ENCODE measurements at places on chromosomes 5 and 9.

DNA sequence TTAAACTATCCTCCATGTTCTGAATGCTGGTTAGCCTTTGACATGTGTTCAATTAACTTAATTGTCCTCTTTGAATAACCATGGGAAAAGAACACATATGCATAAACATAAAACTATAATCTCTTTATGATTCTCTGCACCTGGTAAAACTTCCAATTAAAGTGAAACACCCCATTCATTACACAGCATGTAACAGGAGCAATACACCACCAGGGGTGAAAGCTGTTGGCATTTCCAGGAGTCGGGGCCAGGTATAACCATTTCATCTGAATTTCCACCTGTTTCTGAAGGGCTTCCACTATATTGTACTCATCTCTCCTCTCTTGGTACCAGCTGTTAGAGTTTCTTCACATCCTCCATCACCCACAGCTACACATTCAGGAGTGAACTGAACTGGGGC lies 303.8 kb downstream of the EDIL3 start:
- DNase-seq, result no peak

- no peak for DNase-seq
These were observed 25.5 kb upstream of the SNCAIP start for GRCh38 chr5:122286541-122286940.

DNA sequence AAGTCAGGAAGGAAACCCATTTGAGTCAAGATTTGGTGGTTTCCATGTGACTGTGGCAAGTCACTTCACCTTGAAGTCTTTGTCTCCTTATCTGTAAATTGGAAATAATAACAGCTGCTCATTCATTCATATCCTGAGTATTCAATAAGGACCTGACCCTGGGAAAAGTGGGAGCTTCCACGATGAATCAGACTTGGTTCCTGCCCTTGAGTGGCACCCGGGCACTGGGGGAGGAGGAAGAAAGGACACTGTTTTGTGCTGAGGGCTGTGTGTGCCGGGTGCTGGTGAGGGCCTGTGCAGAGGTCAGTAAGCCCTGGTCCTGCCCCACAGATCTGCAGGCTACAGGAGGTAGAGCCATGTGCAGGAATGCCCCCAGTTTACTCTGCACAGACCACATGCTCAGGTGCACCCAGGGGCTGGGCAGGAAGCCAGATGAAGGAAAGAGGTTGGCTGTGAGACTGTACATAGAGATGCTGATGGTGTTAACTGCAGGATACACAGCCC lies 6.8 kb downstream of the NDST1 start:
- DNase-seq, result no peak

DNA sequence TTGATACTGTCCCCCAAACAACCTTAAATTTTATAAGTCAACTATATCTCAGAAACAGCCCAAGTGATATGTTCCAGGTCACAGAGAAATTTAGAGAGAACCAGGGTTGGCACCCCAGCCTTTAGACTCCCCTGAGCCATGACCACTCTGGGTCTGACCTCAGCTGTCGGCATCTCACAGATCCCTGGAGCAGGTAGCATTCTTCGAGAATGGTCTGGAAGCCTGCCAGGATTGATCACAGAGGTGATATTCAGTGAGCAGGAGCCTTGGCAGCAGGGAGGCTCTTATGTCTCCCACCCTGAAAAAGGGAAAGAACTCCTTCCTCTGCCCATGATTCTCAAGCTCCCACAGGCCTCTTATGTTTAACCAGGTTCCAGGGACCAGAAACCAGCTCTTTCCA lies 58.2 kb downstream of the PLK2 start:
- DNase-seq, result no peak

GRCh38 chr9:128362774-128363173 lies 8.4 kb upstream of the URM1 start:
- no peak for DNase-seq

GRCh38 chr5:150044329-150044681 lies 42.0 kb downstream of the CSF1R start:
- no peak for DNase-seq

GRCh38 chr5:142316681-142317080 lies 8.1 kb downstream of the SPRY4 start:
- DNase-seq, result no peak

GRCh38 chr9:128113526-128114325 lies 13.8 kb downstream of the PTGES2 start:
- no peak for DNase-seq

GRCh38 chr9:127132921-127133647 lies 10.6 kb upstream of the ANGPTL2 start:
- DNase-seq, result no peak

DNA sequence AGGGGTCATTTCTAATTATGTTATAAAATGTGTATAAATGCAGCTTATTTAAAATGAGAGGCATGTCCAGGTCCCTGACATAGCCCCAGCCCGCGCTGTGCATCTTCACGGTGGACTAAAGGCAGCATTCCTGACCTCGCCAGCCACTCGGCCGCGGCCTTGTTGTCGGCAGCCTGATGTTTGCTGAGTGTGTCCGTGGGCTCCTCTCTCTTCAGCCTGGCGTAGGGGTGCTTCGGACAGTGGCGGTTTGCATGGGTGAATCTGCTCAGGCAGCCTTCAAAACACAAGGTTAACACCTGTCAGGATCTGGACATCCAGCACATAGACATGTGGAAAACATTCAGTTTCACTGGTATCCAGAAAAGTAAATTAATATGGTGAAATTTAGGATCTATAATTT lies 8.8 kb upstream of the SLC35D2 start:
- no peak for DNase-seq

DNA sequence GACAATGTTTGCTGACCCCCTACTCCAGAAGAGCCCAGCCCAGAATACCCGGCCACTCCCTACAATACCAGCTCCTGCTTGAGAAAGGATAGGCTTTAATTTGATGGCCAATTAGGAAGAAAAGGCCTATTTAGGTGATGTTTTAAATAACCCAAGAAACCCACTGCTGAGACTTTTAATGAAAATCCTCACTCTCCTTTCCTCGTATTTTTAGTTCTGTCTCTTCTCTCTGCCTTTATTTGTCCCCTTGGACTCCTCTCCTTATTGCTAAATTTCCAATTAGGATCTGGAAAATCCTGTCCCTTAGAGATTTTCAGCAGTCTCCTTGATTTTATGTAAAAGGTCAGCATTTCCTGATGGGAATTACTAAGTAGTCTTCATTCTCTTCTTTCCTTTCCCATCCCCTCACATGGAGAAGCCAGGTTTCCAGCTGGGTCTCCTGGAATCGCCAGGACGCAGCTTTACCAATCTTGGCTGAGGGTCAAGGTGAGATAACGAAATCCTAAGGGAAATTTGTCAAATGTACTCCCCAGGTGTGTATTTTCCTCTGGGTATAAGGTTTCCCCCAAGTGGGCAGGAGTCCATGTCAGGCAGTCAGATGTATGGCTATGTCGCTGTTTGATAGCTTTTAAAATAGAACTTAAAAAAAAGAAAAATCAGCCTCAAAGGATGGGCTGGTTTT lies 11.7 kb downstream of the STC2 start:
- DNase-seq, result no peak

- DNase-seq, result no peak
These were observed 97.5 kb downstream of the PHF2 start for GRCh38 chr9:93673839-93674334.

- DNase-seq, result no peak
These were observed 96.0 kb upstream of the SLC44A1 start for GRCh38 chr9:105148328-105149006.

- no peak for DNase-seq
These were observed 222.2 kb downstream of the NDUFS4 start for GRCh38 chr5:53782620-53783019.

DNA sequence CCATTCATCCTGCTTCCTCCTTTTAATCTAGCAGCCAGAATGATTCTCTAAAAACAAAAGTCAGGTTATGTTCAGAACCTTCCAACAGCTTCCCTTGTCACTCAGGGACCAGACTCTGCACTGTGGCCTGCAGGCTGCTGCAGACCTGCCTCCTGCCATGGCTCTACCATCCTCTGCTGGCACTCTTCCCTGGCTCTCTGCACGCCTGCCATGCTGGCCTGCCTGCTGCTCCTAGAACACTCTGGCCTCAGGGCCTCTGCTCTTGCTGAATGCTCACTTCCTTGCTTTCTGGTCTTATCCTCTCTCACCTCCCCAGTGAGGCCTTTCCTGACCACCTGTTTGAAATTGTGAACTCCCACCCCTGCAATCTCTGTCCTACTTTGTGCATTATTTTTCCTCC lies 149.4 kb downstream of the CD180 start:
- DNase-seq, result no peak

DNA sequence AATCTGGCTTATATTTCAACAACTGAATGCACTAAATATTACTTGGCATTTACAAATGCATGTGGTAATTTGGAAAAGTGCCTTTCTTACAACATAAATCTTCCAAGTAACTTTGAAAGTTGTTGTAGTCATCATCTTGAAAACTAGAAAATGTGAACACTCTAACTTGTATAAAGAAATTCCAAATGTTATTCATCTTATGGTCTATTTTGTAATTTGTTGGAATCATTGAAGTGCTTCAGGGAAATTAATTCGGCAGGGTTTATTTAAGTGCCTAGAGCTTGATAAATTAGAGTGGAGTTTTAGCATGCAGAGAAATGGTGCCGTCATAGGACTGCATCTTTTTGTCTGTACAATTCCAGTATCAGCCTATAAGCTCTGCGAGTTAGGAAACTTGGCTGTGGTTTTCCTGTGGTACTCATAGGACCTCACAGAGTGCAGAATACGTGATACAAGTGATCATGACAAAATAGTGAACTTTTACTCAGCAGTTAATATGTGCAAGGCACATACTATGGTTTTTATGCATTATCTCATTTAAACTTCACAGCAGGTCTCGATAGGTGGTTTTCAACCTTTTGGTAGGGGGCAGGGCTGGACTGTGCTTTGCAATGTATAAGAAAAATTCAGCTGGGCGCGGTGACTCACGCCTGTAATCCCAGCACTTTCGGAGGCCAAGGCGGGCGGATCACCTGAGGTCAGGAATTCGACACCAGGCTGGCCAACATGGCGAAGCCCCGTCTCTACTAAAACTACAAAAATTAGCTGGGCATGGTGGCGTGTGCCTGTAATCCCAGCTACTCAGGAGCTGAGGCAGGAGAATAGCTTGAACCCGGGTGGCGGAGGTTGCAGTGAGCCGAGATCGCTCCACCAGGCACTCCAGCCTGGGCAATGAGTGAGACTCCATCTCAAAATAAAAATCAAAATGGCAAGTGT lies 79.6 kb downstream of the RAI14 start:
- no peak for DNase-seq

DNA sequence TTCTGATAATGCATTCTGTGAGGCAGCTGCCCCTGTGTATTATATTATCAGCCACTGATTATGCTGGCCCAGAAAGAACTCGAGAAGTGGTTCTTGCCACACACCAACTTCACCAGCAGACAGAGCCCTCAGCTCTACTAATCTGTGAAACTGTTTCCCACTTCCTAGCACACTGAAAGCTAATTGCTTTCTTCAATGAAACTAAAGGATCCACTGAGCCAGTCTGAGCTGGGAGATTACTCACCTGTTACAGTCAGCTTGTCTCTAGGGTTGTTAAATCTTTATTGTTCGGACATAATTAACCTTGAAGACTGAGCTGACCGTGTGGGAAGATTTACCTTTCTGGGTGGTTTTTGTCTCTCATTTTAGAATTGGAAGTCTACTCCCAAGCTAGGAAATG lies 263.2 kb downstream of the KCTD16 start:
- no peak for DNase-seq

- DNase-seq, result peak; percentile 76
These were observed 291.9 kb downstream of the COX7C start for GRCh38 chr5:86909418-86910295.

DNA sequence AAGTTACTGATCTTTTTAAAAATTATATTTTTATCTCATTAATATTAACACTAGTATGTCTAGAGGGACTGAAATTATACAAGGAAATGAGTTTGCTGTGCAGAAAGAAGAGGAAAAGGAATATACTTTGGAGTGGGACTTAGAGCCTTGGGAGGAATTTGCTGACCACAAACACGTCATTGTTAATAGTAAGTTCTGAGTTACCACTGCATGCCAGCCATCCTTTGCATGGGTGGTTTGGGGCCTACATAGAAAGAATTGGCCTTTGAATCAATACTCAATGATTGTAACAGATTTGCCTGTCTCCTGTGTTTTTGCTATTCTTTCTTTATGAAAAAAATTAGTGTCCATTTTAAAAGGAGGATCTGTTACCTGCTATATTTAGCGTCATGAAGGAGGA lies 232.6 kb upstream of the TNC start:
- no peak for DNase-seq

GRCh38 chr9:106286249-106286648 lies 576.7 kb upstream of the ZNF462 start:
- no peak for DNase-seq

DNA sequence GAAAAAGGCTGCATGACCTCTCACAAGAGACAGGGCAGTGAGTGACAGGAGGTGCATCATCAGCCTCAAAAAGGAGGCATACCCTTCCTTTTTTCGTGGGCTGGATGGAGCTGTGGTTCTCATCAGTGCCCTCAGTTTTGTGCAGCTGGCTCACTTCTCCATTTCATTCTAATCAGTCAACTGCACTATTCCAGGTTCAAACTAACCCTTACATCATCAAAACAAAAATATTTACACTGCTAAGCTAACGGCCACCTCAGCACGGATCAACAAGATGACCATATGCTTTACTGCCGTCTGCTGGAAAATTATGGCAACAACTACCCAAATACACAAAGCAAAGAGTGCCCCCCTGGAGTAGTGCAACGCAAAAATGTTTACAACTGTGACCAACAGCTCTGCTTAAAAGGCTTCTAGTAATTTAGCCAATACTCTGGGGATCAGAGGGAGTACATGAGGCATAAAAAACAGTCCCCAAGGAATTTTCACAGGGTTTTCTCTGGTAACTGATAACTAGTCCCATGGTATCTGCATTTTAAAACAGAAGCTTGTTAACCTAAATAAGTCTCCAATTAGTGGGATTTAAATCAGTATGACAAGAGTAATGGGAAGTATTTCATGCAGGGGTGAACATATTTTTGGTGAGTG lies 10.8 kb downstream of the KCNV2 start:
- DNase-seq, result no peak

- no peak for DNase-seq
These were observed 189.6 kb downstream of the NR3C1 start for GRCh38 chr5:143213851-143214363.

DNA sequence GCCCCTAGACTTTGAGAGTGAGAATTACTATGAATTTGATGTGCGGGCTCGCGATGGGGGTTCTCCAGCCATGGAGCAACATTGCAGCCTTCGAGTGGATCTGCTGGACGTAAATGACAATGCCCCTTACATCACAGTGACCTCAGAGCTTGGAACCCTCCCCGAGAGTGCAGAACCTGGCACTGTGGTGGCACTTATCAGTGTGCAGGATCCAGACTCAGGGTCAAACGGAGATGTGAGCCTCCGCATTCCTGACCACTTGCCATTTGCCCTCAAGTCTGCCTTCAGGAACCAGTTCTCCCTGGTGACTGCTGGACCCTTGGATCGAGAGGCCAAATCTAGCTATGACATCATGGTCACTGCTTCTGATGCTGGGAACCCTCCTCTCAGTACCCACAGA lies 1.3 kb downstream of the PCDHGC4 start:
- DNase-seq, result no peak
